ENCODE measurements at places on chromosomes 7 and 10. TPM values are rescaled to one million over a fixed set of nuclear protein-coding genes. Genes with fewer than 3 reads are reported as not detected.

DNA sequence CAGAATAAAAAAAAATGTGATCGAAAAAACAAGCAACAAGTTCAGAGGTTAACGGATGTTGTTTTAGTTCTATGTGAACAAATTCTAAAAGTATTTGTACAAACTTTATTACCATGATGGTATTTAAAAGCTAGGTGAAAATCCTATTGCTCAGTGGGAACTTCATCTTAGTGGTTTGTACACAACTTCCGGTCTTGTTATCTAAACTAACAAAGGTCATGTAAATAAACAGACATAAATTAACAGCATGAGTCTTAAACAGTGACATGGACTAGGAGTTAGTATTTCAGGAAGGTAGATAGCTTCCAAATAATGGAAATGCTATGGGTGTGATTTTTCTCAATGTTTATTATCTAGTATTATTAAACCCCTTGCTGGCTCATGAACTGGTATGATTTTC lies 83.8 kb downstream of the SPAG6 start:
- DNase-seq, result no peak

KIAA1549 gene
- 4.1 TPM for total RNA-seq

NME8 gene
- not detected for total RNA-seq

GRCh38 chr10:130553826-130554225 lies 417.6 kb downstream of the GLRX3 start:
- DNase-seq, result no peak

DNA sequence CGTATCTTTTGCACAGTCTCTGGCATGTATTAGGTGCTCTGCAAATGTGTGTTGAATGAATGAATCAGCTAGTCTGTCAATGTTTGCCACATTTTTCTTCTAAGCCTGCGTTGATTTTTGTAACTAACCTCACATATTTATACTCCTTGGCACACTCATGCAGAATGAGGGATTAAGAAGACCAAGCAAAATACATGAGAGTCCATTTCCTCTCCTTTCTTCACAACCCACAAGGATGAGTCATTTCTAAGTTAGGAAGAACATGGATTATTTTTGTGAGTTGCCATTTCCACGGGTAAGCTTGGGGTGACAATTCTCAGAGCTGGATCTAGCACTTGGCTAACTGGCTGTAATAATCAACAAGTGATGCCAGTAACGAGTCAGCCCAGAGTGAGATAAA lies 158.8 kb downstream of the TWIST1 start:
- no peak for DNase-seq

HMX2 gene
- not detected for total RNA-seq
